ENCODE measurements at places on chromosomes 12 and 14.

- no peak for DNase-seq
Observed at GRCh38 chr12:76073561-76073960, 10.9 kb downstream of the NAP1L1 start.

GRCh38 chr12:54394281-54394719, 9.8 kb upstream of the ZNF385A start:
- DNase-seq = no peak

- DNase-seq = no peak
Observed at GRCh38 chr12:132840536-132840935, 11.9 kb upstream of the GOLGA3 start.

- DNase-seq = no peak
Observed at GRCh38 chr14:67285876-67286452, 44.7 kb downstream of the PALS1 start.

DNA sequence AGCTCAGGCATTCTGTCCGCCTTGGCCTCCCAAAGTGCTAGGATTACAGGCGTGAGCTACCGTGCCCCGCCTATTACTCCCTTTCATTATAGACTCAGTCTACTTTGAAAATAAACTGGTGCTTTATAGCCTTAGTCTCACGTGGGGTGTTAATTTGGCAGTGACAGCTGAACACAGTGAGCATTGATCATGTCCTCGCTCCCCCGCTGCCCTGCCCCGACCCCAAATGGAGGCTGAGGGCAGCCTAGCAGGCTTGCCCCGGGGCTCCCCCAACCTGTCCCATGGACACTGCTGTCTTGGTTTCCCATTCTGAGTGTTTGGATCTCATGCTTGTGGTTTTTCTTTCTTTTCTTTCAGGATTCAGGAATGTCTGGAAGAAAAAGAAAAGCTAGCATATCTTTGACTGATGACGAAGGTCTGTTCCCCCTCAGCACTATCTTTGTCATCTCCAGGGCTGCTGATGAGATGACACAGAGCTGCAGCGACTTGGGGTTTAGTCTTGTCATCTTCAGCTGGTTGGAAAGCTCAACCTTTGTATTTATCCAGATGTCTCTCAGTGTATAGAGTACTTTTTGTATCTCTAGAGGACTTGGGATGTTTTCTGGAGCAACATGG, 42.2 kb downstream of the EP400 start:
- no peak for DNase-seq

DNA sequence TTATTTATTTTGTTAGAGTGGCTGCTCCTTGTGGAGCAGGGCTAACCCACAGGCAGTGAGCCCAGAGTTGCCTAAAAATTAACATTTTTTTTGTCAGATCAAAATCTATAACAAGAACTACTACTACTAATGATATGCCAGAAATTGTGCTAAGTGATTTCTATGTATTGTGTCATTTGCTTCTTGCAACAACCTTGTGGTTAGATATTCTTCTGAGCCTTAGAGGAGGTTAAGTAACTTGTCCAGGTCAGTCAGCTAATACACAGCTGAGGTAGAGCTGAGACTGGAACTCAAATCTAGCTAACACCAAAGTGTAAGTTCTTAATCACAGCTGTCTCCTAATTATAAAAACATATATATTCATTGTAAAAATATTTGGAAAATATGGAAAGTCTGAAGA, 29.8 kb downstream of the CFL2 start:
- no peak for DNase-seq

GRCh38 chr12:94127239-94128131, 20.9 kb upstream of the PLXNC1 start:
- no peak for DNase-seq

DNA sequence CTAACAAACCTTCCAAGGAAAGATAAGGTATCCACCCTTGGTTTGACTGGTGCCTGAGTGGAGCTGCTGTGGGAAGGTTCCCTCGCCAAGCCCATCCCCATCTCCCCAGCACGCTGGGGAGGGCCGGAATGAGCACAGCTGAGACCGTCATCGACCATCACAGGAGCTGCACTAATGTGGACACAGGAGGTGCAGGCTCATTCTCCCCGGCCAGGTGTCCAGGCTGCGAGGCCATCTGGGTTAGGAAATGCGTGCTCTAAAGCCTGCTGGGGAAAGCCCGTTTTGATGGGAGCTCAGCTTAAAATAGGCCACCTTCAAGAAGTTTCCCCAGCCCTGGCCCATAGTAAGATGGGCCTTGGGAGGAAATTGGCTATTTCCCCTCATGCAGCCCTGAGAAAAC, 35.2 kb upstream of the FOXN3 start:
- DNase-seq = no peak

GRCh38 chr12:121246893-121247557, 37.1 kb downstream of the P2RX4 start:
- DNase-seq = no peak

DNA sequence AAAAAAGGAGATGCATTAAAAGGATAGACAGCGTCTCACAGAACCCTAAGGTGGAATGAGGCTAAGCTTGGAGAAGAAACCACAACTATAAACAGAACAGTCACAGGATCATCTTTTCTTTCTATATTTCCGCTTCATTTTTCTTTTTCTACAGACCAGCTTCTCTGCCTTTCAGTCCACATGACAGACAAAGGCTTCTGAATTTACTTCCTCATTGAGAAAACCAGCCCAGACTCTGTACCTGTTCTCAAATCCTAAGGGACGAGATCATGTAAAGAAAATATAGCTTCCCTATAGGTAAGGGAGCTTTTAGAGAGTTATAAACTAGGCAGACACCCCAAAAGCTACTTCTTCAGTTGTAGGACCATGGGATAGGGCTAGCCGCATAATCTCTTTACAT, 17.4 kb downstream of the SGPP1 start:
- no peak for DNase-seq

DNA sequence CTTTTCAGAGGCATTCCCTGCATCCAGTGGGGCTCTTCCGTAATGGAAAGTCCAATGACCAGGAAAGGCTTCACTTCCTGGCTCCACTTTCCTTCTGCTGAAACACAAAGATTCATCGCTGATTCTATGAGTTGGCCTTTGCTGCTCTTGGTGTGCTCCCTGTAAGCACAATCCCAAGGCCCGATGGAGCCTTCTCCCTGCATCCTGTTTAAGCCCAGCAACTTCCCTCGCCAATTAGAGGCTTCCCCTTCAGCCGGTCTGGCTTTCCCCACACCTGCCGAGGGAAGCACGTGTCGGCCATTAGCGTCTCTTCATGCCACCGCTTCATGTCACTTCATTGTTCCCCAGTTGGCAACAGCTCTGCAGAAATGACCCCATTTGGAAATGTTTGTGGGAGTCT, 693.9 kb downstream of the MED13L start:
- DNase-seq = no peak

DNA sequence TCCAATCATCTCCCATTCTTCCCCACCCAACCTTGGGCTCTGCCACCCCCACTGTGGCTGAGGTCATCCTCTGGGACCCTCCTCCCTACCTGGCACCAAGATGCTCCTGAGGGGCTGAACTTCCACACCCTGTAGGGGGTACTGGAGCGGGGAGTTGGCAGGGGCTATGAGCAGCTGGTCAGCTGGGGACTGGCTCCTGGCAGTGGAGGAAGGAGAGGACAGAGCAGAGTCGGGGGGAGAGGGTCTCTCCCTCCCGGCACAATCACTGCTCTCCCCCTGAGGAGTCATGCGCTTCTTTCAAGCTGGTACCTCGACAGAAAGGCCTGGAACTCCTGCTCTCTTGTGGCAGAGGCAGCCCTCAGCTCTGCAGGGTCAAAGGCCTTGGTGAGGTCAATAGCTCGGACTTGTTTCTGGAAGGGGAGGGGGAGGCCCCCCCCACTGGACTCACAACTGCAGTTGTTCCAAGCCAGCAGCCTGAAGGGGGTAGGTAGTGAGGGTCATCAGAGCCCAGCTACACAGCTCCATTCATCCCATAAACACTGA, 2.0 kb downstream of the B4GALNT1 start:
- no peak for DNase-seq
